Mucosa of gallbladder (tissue), 1 donor: ENCODE measurements at places on chromosomes 6 and 20. TPM values are rescaled to one million over a fixed set of nuclear protein-coding genes. Genes with fewer than 3 reads are reported as not detected.
A peak's percentile ranks its signal among the peaks of the same experiment; 100 is the strongest.

Gene SLC22A7
- total RNA-seq = 0.37 TPM

Gene SIRT5
- total RNA-seq = 15.2 TPM

DNA sequence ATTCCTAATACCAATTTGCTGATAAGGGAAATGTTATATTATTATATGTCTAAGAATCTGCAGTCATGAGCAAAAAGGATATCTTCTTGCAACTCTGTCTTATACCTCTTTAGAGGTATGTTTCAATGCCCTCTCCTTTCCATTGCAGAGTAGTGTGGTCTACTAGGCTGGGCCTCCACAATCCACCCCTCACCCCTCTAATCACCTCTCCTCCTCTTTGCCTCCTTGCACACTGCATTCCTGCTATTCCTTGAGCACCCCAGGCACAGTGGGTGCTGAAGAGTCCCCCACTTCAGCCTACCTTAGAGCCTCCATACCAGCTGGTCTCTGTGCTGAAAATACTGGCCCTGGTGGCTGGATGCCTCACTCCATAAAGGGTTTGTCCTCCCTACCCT lies 26.9 kb downstream of the ARMC2 start:
- no peak for DNase-seq

DNA sequence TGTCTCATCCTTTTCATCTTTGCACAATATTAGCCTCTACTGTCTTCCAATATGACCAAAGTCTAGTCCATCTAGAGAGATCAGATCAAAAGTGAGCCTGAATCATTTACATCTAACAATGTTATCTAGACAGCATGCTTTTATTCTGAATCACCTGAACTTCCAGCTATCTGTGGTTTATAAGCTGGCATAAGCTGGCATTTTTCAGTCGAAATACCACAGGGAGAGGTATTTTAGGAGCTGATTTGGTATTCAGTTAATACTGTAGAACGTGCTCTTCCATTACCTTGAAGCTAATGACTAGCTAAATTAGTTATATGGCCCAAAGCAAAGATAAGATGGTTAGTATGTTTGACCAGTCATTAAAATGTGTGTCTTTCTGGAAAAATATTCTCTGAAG lies 188.3 kb upstream of the AGPAT4 start:
- no peak for DNase-seq

DNA sequence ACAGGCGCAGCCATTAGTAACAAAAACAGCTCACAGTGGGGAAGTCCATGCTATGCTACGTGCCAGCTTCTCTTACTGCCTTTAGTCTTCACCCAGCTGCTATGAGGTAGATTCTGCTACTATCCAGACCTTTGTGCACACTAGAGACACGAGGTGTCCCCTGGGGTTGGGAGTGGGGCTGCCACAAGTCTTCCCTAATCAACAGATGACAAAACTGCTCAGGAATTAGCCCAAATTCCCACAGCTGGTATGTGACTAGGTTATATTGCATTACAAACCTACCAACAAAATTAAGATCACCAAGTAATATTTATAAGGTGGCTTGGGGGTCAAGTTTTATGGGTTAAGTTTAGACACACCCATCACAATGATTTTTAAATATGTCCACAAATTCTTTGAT lies 63.3 kb downstream of the PSMB1 start:
- no peak for DNase-seq

GRCh38 chr6:159499034-159499433 lies 194.0 kb downstream of the SOD2 start:
- DNase-seq = no peak

DNA sequence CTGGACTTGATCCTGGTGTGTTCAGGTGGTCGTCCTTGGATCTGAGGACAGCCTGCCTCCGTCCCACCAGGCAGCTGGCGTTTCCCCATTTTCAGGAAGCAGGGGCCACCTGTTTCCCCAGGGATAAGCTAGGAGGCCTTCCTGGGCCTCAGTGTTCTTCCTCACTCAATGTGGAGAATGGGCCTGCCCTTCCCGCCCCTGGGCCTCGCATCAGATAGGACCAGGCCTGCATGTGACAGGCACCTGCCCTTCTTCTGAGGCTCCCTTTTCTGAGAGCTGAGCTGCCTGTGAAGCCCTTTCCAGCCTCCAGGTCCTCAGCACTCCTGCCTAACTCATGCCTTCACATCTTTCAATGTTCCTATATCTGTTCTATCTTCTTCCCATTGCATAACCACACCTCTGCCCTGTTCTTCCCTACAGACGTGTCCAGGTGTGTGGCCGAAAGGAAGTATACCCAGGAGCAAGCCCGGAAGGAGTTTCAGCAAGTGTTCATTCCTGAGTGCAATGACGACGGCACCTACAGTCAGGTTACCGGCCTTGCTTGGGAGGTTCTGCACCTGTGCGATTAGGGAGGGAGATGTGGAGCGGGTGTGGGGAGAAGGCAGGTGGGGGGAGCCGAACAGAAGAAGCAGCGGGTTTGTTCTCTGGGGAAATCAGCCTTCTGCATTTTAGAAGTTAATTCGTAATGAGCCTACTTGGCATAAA lies 85.1 kb downstream of the SMOC2 start:
- no peak for DNase-seq

DNA sequence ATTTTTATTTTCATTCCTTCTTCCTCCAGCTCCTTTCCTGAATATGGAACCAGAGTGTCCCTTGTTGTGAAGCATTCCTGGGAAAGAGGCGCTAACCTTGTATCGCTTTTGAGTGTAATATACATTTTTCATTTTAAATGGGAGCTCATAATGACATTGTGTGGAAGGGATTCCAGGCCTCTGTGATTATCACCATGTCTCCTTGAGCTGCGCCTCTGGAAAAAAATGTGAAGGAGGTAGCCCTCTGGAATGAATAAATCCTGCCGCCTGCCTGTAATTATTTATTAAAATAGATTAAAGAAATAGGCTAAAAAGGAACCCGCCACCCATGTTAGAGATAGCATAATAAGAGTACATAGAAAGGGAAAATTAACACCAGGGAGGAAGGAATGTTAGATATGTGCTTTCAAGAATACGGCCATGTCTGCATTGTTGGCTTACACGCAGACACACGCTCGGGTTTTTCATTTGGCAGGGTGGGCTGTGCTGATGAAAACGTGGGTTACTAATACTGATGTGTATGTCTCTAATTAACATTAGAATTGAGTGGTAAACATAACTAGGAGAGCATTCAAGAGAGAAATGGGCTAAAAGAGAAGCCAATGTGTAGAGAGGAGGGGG lies 138.5 kb downstream of the LINC00237 start:
- no peak for DNase-seq

DNA sequence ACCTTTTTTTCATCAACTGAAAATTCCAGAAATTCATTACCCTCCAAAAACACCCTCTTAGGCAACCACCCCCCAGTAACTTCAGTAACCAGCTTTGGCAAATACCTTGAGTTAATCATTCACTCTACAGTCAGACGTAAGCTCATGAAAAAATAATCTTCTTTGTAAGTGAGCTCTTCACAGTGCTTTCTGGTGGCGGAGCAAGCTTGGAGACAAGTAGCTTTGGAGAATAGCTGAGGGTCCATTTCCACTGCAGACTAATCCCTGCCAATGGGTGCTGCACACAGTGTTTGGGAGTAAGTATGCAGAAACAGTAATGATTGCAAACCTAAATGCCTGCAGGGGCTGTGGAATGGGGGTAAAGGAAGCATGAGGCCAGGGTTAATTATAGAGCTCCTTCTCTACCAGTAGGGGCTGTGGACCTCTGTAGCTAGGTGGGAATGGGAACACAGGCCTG lies 56.8 kb upstream of the HINT3 start:
- no peak for DNase-seq

- peak; percentile 46 for DNase-seq
Observed at GRCh38 chr20:58436868-58437645, 48.0 kb downstream of the VAPB start.

- DNase-seq = no peak
Observed at GRCh38 chr6:20732896-20733295, 198.6 kb downstream of the CDKAL1 start.

GRCh38 chr20:24163506-24163905 lies 174.9 kb upstream of the GGTLC1 start:
- no peak for DNase-seq
